CD8-positive, alpha-beta memory T cell (primary cell): ENCODE measurements at places on chromosomes 7 and 10.

DNA sequence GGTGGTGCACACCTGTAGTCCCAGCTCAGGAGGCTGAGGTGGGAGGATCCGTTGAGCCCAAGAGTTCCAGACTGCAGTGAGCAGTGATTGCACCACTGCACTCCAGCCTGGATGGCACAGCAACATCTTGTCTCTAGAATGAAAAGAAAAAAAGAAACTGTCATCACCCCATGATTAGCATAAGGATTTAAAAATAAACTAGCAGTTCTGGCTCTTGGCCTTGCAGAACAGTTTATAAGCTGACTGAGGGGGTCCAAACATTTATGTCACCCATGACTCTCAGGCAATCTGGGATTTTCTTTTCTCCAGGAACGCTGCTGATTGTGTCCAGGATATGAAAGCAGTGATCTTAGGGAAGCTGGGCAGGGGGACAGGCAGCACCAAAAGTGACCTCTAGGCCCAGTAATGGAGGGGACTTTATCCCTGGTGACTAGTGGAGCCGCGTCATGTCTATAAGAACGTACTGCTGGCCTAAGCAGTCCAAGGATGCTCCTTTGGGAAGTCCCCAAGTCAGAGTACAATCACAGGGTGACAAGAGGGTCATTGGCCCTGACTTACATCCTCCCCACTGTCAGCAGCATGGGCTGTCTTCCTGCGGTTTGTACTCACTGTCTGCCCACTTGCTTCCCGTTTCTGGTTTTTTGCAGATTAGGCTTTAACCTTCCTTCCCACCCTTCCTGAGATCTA is 177.4 kb downstream of the ARHGAP12 start:
- no peaks in the 10 kb centered on the region for H3K27me3 ChIP-seq
- no peaks in the 10 kb centered on the region for H3K4me1 ChIP-seq
- no peak for DNase-seq
- H3K4me3 ChIP-seq = no peak overlapping the region

GRCh38 chr10:46305079-46305818 is 18.5 kb downstream of the ANTXRL start:
- no peak overlapping the region for H3K27ac ChIP-seq
- no peaks in the 10 kb centered on the region for H3K36me3 ChIP-seq
- H3K4me3 ChIP-seq = no peak overlapping the region
- H3K27me3 ChIP-seq = no peaks in the 10 kb centered on the region

- H3K27ac ChIP-seq = no peak overlapping the region
- H3K4me1 ChIP-seq = peaks cover 42% of the 10 kb centered on the region
- H3K4me3 ChIP-seq = no peak overlapping the region
- no peaks in the 10 kb centered on the region for H3K36me3 ChIP-seq
Measured at GRCh38 chr7:4742051-4742573, 33.3 kb upstream of the AP5Z1 start.

GRCh38 chr10:1045415-1045814 is 3.5 kb downstream of the IDI1 start:
- H3K36me3 ChIP-seq = peaks cover 11% of the 10 kb centered on the region
- H3K27ac ChIP-seq = no peak overlapping the region
- no peak overlapping the region for H3K4me3 ChIP-seq
- peaks cover 53% of the 10 kb centered on the region for H3K4me1 ChIP-seq

DNA sequence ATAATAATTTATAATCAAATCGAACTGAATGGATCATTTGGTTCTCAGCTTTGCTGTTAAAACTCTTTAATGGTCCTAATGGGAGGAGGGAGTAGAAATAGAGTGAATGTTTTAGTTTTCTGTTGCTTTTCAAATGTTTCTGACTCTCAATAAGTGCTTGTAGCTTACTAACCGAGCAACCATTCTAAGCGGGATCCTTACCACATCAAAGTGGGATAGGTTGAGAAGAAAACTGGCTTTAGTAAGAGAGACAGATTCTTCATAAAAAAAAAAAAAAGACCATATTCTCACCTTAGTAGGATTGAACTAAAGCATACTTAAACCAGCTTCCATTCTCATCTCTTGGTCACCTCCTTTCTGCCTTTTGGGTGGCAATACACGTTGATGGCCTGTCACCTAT is 584.2 kb downstream of the AUTS2 start:
- DNase-seq = no peak
